Kidney tubule cell (primary cell): ENCODE measurements at places on chromosomes 3 and 15.

DNA sequence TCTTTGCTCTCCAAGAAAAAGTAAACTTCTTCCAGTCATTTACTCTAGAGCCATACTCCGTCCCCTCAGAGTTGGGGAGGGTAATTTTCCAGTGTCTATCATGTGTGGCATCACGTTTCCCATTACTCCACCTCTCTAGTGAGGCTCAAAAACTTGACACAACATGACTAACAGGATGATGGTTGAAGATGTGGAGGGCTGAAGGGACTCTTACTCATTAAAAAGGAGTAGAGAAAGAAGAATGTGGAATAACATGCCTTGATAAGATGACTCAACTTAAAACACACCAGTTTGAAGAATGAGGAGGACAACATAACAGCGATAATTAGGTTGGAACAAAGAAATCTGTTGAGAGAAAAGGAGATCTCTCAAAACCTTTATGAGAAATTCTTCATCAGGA is 894.3 kb downstream of the OTOL1 start:
- peak; percentile 35 for DNase-seq

DNA sequence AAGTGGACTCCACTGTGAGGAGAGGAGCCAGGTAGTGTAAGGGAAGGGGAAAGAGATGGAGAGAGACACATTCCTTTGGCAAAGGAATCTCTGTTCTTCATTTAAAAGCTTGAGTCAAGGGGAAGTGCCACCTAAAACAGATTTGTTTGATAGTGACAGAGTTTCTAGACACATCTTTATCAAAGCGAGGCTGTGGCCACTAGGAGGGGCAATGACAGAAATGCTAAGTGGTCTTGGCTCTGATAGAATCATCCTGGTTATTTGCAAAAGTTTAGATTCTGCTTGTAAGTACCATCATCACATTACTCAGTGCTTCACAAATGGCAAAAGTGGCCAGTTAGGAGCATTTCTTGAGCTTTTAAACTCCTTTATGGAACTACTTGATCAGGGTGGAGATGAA is 261.4 kb downstream of the CNTN3 start:
- DNase-seq = no peak

DNA sequence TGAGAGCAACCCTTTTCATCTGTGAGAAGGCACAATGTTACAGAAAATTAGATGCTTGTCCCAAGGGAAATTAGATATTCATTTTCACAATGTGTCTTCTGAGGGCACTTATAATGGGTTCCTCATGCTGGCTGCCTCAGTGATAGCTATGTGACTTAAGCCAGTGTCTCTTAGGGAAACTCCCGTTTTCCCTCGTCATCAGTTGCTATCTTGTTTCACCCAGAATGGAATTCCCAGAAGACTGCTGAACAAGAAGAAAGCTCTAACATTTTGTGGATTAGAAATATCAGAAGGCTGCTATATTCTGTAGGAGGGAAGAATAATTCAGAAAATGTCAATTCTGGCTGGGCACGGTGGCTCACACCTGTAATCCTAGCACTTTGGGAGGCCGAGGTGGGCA is 67.9 kb upstream of the WDR72 start:
- DNase-seq = no peak

DNA sequence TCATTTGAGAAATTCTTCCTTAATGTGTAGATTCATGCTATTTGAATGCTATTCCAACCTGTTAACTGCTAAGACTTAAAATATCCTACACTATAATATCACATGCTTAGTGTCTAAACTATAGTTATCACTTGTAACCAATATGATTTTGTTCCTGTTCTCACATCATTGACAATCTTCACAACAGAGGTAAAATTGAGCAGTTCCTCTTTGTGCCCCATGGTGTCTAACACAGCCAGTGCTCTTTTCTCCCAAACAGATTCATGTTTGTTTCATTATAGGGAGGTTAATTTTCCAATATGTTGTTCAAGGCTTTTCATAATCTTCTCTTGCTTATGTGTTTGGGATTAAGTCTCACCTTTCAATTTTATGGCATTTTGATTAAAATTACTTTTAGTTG is 591.1 kb downstream of the ZPLD1 start:
- DNase-seq = no peak

- DNase-seq = no peak
These were observed 26.7 kb downstream of the SCG3 start for GRCh38 chr15:51708013-51708412.

- DNase-seq = no peak
These were observed 35.7 kb upstream of the IGF1R start for GRCh38 chr15:98612490-98613110.

DNA sequence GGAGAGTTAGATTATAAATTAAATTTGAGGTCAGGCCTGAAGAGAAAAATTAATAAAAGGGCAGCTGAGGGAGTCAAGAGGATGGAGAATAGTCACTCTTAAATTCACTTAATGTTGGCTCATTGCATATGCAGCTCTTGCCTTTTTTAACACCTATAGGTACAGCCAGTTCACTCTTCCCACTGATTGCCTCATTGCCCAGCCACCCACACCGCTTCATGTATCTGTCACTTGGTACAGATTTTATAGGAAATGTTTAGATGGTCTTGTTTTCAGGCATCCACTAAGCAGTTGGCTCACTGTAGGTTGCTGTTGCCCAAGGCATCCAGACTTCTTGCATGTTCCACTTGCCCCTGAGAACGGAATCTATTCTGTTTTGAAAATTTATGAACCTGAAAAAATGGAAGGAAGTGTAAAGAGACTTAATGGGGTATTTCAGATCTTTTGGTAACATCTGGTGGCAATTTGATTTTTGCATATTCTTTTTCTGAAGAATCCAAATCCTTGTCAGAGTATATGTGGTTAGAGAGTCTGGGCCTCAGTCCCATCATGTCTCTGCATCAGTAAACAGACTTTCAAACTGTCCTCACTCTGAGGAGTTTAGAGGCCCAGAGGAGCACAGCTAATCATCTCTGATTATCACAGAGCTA is 151.9 kb downstream of the RBPMS2 start:
- no peak for DNase-seq

- DNase-seq = no peak
These were observed 11.9 kb upstream of the ARHGEF3 start for GRCh38 chr3:56813653-56813960.

DNA sequence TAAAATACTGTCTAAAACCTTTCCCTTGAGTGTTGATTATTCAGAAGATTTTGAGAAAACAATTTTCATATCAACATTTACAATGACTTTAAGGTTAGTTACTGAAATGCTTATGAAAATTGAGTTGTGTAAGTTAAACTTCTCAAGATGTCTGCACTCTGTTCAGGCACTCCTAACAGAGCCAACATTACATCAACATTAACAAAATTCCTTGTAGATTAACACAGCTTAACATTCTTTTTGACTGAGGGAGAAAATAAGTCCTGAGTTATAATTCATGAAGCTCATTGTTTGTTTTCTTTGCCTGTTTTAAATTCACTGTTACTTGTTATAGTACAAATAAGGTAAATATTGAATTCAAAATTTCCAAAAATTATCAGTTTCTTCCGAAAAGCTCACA is 9.0 kb downstream of the ACKR4 start:
- no peak for DNase-seq

- no peak for DNase-seq
These were observed 35.3 kb upstream of the TUBGCP5 start for GRCh38 chr15:23074684-23075083.

GRCh38 chr3:112579232-112579631 is 17.4 kb downstream of the SLC35A5 start:
- no peak for DNase-seq

- DNase-seq = no peak
These were observed 246.8 kb downstream of the NLGN1 start for GRCh38 chr3:173644086-173645082.

DNA sequence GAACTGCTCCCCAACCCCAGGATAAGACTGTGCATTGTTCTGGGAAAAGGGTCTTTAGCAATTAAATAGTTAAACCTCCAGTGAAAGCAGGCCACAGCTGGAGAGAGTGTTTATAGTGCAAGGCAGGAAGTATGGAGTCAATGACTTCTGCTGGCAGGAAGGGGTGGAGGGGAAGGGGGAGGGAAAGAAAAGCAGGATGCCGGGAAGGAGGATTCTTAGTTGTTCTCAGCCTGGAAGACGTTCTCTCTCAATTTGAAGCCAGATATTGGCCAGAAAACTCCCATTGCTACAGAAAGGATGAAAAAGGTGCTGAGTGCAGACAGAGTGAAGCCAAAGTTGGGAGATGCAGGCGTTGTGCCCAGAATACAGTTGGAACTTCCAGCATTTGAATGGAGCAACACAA is 35.7 kb upstream of the ACTL6A start:
- peak; percentile 29 for DNase-seq

DNA sequence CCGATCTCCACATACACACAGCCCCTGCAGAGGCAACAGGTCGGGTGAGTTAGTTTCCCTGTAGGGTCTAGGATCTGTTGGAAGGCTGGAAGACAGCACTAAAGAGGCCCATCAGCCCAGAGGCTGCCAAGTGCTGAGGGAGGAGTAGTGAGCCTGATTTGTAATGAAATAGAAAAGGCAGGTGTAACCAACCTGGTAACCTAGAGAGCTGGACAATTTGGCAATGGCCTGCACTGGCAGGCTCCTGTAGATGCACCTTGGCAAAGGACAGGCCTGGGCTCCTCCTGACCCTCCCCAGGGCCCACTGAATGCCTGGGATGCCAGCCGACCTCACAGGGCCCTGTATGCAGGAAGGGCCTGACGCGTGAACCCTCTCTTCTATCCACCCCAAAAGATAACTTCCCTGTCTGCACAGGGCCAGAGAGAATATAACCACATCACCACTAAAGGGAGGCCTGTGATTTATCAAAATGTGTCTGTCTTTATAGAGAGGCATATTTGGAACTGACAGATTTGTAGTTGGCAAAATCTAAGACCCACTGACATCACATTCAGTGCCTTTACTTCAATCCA is 225.1 kb upstream of the CHRNA7 start:
- DNase-seq = no peak

- DNase-seq = no peak
These were observed 871.8 kb downstream of the OTOL1 start for GRCh38 chr3:162368417-162368816.

DNA sequence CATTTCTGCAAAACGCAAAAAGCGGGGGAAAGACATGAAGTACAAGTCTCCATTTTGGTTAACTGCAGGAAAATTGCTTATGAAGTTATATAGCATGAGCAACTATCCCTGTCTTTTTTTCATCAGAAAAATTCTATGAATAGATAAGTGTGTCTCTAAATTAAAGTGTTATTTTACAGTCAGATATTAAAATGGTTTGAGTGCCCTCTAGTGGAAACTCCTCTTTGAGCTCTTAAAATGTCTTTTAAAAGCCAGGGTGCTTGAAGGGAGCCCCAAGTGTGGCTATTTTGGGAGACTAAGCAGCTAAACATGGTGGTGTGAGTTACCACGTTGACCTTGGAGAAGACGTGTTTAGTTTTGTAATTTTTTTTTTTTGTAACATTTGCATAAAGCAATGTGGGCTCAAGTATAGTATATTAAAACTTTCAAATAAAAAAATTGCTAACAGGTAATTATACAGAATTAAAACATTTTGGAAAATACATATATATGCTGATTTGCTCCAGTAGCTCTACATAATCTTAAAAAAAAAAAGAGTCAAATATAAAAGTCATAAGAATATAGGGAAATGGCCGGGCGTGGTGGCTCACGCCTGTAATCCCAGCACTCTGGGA is 77.2 kb downstream of the PPP2R3A start:
- DNase-seq = peak; percentile 65

DNA sequence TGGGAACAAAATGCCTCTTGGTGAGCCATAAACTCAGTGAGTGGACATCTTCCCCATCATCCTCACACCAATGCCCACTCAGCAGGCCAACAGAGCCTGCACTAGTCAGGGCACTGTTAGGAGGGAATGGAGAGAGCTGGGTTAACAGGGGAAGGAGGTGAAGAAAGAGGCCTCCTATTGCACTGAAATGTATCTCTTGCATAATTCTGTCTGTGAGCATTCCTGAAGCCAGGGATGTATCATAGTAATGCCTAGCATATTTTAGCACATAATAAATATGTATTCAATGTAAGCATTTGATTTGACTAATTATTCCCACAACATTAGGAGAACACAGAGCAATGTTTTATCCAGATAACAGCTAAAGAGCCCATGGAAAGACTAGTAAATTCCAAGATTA is 81.2 kb downstream of the ANO10 start:
- DNase-seq = no peak

DNA sequence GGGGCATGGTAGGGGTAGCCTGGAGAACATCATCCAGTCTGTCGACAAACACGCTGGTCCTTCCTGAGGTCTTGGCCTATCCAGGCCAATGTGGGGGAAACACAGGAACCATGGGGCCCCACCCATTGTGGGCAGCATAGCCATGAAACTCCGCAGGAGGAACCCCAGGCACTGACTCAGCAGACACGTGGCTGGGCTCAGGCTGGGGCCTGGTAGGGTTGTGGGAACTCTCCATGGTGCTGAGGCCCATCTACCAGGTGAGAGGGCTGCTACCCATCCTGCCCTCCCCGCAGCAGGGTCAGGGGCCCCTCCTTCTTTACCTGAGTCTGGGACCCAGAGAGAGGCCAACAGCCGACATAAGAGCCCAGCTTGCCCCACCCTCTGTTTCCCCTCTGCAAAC is 22.6 kb upstream of the CACNA2D2 start:
- DNase-seq = peak; percentile 79

DNA sequence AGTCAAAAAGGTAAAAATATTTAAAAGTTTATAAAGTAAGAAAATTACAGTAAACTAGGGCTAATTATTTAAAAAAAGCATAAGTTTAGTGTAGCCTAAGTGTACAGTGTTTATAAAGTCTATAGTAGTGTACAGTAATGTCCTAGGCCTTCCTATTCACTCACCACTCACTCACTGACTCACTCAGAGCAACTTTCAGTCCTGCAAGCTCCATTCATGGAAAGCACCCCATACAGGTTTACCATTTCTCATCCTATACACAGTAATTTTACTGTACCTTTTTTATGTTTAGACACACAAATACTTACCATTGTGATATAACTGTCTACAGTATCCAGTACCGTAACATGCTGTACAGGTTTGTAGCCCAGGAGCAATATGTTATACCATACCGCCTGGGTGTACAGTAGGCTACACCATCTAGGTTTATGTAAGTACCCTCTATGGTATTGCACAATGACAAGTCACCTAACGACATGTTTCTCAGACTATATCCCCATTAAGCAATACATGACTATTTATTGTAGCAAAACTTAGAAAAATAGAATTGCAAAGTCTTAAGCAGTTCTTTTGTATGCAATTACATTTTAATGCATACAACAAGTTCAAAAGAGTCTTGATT is 19.5 kb downstream of the AVEN start:
- DNase-seq = no peak
